ENCODE measurements at places on chromosomes 16 and 17.

DNA sequence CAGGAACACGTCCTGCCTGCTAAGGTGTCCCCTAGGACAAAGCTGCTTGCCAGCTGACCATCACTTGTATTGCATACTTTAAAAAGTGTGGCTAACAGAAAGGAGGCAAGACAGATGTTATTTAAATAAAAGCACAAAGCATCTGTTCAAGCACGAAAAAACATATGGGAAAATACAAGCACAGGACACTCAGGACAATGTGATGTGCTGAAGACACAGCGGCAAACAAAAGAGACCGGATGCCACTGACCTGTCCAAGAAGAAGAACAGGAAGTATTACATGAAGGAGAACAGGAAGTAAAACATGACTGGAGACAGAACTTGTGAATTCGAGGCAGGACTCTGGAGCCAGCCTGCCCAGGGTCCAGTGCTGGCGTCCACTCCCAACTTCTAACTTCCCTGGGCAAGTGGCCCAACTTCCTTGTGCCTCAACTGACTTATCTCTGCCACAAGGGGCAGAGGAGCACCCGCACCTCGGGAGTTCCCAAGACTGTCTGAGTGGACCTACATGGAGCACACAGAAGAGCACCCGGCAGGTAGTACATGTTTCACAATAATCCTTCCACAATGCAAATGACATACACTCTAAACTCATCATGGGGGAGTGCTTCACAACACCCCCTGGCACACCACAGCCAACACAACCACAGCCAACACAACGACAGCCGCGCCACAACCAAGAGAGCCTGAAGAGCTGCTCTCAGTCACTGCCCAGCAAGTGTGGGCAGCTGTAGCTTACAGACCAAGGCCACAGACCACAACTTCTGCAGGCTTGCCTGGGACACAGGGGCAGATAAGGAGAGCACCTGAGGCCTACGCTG is 36.6 kb downstream of the ANKRD11 start:
- no peak for DNase-seq

DNA sequence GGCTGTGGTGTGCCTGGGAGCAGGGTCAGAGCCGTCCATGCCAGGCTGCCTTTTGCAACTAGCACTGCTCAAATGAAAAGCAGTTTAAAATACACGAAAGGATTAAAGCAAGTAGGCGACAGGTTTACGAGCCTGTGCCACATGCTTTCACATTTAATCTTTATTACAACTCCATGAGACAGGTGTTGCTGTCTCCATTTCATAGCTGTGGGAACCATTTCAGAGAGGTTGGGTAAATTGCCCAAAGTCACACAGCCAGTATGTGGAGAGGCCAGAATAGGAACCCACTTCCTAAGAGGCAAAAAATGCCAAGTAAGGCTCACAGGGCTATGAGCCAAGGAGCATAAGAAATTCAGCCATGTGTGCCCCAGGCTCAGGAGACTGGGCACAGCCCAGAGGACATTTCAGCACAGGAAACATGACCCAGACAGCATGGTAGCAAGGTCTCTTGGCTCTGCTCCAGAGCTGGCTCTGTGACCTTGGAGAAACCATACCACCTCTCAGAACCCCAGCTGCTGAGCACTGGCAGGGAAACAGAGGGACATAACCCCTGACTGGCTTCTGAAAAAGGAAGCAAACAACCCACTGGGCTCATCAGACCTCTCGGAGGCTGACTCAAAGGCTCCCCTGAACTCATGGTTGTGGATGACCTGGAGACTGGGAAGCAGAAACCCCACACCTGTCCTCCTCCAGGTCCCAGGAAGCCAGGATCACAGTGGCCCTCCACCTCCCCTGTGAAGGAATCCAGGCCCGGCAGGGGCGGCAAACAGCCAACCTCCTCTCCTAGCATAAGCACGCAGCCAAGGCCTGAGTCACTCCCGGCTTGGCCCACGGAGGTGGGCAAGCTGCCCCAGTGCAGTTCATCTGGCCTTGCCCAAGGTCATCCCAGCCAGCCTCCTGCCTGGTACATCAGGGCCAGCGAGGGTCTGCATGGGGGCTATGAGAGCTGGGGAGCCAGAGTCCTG is 40.3 kb upstream of the MRPS23 start:
- no peak for DNase-seq

DNA sequence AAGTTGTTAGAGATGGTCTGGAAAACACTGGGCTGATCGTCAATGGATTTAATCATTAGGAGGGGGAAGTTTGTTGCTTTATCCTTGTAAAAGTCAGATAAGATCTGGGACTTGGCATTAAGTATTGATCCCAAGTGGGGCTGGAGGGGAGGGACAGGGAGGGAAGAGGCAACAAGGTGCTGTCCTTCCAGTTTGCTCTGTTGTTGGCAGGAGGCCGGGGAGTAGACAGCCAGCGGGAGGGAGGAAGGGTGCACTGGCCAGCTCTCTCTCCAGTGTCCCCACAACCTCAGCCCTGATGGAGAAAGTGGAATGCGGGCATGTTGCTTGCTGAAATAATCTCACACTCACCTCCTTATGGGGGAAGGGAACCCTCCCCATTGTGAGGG is 210.2 kb downstream of the CCDC182 start:
- DNase-seq: no peak

GRCh38 chr16:67807148-67807682 is 526 bp downstream of the TSNAXIP1 start:
- no peak for DNase-seq

- DNase-seq: no peak
These were observed 64.8 kb downstream of the SEC14L1 start for GRCh38 chr17:77205396-77206125.

GRCh38 chr17:78940258-78940657 is 15.1 kb upstream of the TIMP2 start:
- DNase-seq: no peak

GRCh38 chr17:45918241-45918745 is 23.9 kb downstream of the MAPT start:
- DNase-seq: no peak

GRCh38 chr16:57609541-57610401 is 18.7 kb upstream of the ADGRG1 start:
- DNase-seq: no peak

Measured in HS-27A (cell line).